Neuronal stem cell (in vitro differentiated cells): ENCODE measurements at places on chromosomes 2 and 18.

DNA sequence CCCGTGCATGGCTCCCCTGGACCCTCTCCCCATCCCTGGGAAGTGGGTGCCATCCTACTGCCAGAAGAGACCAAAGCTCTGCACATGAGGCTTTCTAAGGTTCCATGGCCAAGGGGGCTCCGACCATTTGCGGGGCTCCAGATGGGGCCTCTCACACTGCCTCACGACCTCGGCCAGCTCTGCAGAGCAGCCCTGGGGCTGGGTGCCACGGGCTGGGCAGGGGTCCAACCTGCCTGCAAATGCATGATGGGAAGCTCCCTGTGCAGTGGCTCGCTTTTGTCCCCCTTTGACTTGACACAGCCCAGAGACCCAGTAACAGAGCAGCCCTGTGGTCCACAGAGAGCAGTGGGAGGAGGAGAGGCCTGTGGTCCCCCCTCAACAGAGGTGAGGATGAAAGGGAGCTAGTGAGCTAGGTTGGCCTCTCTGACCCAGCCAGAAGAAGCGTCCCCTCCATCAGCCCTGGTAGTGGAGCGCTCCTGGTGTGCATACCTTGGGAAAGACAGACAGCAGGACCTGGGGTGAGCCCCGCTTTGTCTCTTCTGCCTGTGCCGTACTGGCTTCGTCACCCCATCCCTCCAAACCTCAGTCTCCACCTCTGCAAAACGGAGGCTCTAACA is 174.1 kb downstream of the DDX1 start:
- DNase-seq = no peak

- DNase-seq = no peak
Measured at GRCh38 chr2:29744976-29745375, 176.4 kb downstream of the ALK start.

DNA sequence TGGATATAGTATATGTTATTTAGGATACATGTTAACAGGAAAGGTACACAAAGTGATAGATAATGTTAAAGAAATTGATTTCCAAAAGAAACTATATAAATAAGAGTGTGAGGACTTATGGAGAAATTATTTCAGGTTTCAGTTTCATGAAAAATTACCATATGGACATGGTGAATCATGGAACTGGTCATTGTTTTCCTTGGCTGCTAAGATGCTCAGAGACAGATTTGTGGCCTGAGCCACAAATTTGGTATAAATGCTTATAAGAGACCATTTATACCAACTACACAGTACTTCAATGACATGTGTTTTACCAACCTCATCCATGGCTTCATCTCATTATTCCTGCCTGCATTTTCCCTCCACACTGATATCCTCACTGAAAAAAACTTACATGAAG is 188.1 kb downstream of the FMNL2 start:
- DNase-seq = no peak

DNA sequence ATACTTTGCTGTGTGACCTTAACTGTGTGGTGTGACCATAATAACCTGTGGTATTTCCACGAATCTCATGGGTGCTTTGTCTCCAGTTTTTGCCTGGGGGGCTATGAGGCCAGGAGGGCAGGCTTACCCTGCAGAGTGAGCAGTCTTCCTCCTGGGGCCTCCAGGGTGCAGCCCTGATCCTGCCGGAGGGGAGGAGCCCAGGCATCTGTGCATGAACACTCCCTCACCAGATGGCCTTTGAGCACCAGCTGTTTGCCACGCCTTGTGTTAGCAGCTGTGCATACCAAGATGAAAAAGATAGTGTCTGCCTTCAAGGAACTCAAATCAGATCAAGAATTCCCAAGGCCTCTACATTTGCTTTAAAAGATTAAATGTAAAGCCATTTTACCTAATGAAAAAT is 75.0 kb upstream of the RBM44 start:
- DNase-seq = no peak

DNA sequence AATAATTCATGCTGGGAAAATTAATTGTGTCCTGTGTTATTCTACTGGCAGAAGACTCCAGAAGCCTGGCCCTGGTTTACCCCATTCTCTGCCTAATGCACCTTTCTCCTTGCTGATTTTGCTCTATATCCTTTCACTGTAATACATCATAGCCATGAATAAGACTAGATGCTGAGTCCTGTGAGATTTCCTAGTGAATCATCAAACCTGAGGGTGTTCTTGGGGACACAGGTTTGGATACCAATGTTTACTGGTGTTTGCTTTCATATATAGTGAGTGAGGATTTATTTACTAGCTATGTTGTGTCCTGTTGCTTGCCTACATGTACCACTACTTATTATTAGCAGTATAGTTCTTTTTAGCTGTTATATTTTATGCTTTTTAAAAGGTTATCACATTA is 6.5 kb downstream of the METTL5 start:
- DNase-seq = no peak

GRCh38 chr2:211766689-211767088 is 771.9 kb downstream of the ERBB4 start:
- no peak for DNase-seq

DNA sequence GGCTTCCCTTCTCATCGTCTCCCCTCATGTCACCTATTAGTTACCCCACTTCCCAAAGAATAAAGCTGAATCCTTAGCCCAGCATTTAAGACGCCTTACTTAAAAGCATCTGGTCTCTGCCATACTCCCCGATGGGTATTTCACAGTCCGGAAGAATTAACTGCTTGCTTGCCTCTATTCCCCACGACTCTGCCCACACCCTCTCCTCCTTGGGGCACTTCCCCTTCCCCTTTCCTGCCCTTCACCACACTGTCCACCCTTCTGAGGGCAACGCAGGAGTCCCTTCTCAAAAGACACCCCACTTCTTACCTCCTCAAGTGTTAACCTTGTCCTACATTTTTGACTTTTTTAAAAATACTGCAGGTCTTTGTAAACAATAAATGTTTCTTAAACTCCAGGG is 60.1 kb upstream of the RMP24 start:
- no peak for DNase-seq

DNA sequence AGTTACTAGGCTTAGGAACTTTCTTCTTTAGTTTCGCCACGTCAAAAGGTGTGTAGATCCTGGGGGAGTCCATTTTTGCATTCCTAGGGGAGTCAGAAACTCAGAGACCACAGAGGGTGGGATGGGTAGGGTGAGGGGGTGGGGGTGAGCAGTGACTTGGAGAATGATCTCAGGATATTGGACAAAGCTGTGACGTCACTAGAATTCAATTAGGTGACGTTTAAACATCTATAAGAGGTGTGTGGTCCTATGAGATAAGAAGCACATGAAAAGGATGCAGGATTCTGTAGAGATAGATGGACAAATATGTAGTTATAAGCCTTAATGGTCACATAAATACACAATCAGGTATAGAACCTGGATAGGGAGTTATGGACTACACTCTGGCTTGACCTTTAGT is 21.5 kb downstream of the SLC4A3 start:
- no peak for DNase-seq

DNA sequence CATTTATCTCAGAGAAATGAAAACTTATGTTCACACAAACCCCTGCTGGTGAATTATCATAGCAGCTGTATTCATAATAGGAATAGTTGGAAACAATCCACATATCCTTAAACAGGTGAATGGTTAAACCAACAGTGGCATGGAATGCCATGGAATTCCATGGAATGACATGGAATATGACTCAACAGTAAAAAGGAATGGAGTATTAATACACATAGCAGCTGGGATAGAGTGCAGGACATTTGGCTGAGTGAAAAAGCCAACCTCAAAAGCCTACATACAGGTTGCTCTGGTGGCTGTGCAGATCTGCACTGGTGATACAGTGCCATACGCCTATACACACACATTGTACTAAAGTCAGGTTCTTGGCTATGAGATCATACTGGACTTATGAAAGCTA is 69.5 kb downstream of the FAM168B start:
- no peak for DNase-seq

- DNase-seq = no peak
Measured at GRCh38 chr2:33958591-33958990, 359.5 kb upstream of the FAM98A start.

- DNase-seq = no peak
Measured at GRCh38 chr2:102795641-102796040, 33.8 kb downstream of the TMEM182 start.

DNA sequence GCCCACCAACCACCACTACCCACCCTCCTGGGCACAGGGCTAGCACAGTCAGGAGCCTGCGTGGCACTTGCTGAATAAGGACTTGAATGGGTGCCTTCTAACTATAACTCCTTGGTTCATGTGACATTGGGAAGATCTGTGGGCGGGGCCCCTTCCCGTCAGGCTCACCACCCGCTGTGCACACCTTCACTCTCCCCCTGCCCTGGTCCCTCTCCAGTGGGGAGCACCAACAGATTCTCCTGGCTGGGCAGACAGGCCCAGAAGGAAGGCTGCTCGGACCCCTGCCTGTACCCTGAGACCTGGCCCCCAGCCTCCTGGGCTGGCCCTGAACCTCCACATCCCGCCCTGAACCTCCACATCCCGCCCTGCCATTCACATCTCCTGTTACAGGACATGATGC is 33.4 kb upstream of the POMC start:
- no peak for DNase-seq

DNA sequence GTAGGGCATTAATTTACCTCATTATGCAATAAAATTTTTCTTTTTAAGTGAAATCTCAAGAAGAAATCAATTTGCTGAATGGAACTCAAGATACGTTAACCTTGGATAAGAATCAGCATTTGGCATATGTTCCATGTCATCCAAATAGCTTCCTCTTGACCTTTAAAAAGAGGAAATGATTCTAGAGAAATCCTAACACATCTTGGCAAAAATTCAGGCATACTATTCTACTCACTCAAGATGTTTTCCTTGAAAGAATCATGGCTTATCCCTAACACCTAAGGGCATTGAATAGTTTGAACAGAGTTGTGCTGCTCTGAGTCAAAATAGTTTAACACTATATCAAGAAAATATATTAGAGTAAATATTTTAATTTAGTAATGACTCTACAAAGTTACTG is 678.0 kb downstream of the EPHA4 start:
- DNase-seq = no peak

- DNase-seq = no peak
Measured at GRCh38 chr2:81068144-81068543, 763.6 kb upstream of the LRRTM1 start.

DNA sequence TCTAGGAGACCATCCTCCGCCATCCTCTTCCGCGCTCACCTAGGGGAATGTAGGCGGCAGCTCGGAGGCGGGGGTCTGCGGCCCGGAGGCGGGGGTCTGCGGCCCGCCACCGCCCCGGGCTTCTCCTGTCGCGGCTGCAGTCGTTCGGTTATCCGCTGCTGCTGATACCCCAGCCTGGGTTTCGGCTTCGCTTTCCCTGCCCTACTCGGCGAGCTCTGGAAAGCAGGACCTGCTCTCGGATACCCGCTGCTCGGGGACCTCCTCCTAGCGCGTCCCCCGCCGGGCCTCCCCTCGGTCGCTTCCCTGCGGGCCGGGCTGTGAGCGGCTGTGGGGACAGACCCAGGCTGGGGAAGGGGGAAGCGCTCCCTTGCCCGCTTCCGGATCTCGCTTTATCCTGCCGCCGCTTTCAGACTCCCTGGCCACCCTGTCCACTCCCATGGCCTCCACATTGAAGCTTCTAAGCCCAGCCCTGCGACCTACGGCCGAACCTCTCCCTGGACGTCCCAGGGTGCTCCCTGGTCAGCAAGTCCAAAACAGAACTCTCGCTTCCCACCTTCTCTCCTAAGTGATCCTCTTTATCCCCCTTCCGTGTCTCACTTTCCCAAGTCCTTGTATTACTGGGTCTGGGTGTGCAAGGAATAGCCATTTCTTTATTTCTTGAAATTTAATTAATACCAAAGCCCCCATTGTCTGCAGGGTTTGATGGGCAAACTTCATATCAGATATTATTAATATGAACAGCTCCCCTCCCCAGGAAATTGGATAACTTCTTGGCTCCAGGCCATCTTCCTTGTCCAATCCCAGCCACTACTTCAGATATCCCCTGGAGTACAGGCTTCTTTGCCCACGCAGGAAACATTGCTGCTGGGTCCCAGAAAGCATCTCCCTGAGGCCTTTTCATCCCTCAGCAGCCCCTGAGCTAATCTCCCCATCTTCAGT is 769 bp downstream of the FKBP1B start:
- DNase-seq = peak; percentile 23

DNA sequence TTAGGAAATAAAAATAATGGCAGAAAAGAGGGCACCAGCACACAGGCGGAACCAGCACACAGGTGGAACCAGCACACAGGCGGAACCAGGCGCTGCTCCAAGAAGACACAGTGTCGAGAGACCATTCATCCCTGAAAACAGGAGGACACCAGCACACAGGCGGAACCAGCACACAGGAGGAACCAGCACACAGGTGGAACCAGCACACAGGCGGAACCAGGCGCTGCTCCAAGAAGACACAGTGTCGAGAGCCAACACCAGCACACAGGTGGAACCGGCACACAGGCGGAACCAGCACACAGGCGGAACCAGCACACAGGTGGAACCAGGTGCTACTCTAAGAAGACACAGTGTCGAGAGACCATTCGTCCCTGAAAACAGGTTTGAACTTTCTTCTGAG is 115.5 kb upstream of the TMEM18 start:
- no peak for DNase-seq

- DNase-seq = no peak
Measured at GRCh38 chr2:152560166-152560565, 157.1 kb downstream of the PRPF40A start.

DNA sequence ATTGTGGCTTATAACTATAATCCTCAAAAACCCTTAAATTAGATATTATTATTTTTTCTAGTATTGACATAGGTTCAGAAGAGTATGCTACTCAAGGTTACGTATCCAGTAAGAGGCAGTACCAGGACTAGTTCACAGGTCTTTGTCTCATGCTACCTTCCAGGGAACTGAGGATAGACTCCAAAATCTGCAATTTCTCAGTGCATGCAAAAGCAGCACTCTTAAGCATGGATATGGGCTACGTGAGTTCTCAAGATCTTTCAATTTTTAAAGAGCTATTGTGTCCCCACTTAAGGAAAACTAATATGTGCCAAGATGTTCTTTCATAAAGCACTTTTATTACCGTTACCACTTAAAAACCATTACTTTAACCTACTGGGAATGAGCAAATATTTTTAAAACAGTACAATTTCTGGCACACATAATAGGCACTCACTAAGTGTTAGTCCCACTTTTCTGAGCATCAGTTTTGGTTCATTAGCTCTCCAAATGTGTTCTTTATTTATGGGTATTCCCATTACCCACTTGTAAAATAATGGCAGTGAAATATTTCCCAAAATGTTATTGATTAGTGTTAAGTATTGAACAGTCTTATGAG is 113.8 kb upstream of the TTN start:
- no peak for DNase-seq

DNA sequence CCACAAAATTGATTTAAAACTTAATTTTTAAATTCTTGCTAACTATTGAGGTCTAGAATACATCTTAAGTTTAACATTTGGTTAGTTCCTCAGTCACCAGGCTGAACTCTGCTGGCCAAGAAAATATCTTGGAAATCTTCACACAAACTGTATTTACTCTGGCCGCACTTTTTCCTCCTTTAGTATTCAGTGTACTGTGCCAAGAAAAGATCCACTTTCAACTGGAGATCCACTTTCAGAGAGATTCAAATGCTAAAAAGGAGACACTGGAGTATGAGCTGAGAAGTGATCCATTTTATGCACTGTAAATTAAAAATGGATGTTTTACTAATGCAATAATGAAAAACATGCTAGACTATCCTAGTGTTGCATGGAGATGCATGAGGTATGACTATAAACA is 98.1 kb downstream of the ANTXR1 start:
- no peak for DNase-seq
